ENCODE measurements at places on chromosomes 6 and 20. TPM values are rescaled to one million over a fixed set of nuclear protein-coding genes. Genes with fewer than 3 reads are reported as not detected.

Gene PPP1R16B
- polyA plus RNA-seq: 6.5 TPM

Gene COL9A3
- 20.5 TPM for polyA plus RNA-seq

Gene RAET1L
- not detected for polyA plus RNA-seq

Gene RSPH4A
- polyA plus RNA-seq: 1.9 TPM

Gene THBS2
- 8.0 TPM for polyA plus RNA-seq

Gene CTAGE9
- 0.37 TPM for polyA plus RNA-seq

Gene ARHGAP40
- 0.12 TPM for polyA plus RNA-seq

Gene TP53INP2
- polyA plus RNA-seq: 12.9 TPM

Gene MCUR1
- polyA plus RNA-seq: 59.2 TPM
